ENCODE measurements at places on chromosomes 6 and 20.

GRCh38 chr6:1130709-1131108, 181.2 kb upstream of the FOXQ1 start:
- no peak for DNase-seq

- peak; percentile 77 for DNase-seq
Observed at GRCh38 chr20:4925842-4926530, 75.3 kb downstream of the SLC23A2 start.

DNA sequence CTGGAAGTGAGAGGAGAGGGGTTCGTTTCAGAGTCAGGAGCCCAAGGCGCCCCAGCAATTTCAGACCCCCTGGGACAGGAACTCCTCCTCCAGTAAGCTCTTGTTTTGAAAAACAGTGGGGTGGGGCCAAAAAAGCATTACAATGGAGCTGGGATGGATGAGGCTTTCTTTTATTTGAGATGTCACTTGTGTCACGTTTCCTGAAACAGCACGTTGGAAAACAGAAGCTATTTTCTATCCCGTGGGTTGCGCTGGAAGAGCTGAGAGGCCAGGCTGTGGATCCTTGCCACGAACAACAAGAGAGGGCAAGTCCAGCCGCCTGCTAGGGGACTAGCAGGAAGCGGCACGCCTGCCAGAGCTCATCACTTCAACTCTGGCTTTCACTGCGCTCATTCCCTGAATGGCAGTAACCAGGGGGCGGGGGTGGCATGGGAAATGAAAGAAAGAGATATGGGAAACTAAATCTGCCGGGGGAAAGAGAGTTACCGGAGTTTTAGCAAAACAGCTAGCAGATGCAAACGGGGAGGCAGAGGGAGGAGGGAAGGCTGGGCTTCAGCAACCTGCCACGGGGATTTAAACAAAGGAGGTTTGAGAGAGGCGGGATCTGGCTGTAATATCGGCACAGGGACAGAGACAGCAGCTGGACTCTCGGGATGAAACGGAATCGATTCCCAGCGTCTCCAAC, 34.6 kb downstream of the GCNT2 start:
- DNase-seq, result no peak

GRCh38 chr20:8829256-8829655, 239.6 kb upstream of the PLCB4 start:
- no peak for DNase-seq

- no peak for DNase-seq
Observed at GRCh38 chr6:35388772-35389352, 46.5 kb downstream of the PPARD start.

DNA sequence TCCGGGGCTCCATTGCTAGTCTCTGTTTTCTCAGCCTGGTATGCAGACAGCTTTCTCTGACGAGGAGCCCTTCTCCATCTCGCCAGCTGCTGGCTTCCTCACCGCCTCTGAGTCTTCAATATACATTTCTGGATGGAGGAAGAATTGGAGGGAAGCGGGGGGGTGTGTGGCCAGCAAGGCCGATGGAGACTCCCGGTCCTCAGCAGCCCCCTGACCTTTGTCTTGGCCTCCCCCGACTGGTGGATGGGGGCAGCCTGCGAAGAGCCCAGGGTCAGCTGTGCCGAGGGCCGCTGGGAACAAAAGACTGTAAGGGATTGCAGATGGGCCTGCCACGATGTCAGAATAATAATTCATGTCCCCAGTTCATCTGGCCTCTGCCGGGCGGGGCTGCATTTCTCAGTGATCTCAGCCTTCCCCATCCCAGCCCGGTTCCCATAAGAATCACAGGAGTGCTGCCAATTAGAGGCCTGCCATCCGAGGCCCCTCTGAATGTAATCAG, 54.3 kb upstream of the STX16 start:
- no peak for DNase-seq

DNA sequence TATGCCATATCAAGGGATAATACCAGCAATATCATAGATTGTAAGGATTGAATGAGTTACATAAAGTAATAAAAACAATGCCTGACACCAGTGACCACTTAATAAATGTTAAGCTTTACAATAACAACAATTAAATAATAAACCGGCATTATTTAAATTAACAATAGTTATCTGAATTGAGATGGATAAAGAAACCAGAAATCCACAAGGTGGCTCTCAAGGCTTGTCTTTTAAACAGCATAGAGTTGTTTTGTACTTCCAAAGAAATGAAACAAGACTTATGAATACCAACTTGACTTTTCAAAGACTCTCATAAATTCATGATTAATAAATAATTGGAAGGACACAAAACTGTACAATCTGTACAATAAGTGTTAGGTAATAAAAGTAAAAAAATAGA, 203.1 kb downstream of the ASCC3 start:
- DNase-seq, result no peak

- DNase-seq, result no peak
Observed at GRCh38 chr20:12966468-12967085, 42.2 kb upstream of the SPTLC3 start.

GRCh38 chr20:57680131-57680716, 29.6 kb downstream of the PMEPA1 start:
- DNase-seq, result no peak

DNA sequence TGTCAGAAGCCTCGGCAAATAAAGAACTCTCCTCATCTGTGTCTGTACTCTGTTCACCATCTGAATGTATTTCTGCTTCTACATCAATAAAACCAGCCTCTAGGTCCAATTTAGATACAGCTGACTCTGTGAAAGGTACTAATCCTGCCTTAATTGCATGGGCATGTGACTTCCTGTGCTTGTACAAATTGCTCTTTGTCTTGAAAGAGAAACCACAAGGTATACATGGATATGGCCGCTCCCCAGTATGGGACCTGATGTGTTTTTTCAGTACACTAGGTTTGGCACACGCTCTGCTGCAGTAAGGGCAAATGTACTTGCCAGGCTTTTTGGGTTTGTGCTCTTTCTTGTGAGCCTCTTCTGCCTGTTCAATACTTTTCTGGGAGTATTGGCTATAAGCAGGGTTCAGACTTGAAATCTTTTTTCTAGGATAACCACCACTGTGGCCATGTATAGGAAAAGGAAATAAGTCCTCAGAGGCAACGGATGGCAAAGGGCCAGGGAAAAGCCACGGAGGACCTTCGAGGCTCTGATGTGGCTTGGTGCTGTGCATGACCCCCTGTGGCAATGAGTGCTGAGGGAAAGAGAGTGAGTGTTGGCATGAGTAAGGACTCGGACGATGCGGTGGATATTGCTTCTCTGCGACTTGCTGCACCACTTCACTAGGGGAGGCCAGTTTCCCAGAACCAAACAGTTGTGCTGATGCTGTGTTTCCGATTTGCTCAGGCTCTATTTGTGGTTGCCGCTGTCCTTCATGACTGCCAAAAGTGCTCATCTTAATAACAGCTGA, 170.9 kb downstream of the HIVEP2 start:
- DNase-seq, result no peak

- DNase-seq, result no peak
Observed at GRCh38 chr6:64040113-64040512, 404.5 kb downstream of the PHF3 start.

DNA sequence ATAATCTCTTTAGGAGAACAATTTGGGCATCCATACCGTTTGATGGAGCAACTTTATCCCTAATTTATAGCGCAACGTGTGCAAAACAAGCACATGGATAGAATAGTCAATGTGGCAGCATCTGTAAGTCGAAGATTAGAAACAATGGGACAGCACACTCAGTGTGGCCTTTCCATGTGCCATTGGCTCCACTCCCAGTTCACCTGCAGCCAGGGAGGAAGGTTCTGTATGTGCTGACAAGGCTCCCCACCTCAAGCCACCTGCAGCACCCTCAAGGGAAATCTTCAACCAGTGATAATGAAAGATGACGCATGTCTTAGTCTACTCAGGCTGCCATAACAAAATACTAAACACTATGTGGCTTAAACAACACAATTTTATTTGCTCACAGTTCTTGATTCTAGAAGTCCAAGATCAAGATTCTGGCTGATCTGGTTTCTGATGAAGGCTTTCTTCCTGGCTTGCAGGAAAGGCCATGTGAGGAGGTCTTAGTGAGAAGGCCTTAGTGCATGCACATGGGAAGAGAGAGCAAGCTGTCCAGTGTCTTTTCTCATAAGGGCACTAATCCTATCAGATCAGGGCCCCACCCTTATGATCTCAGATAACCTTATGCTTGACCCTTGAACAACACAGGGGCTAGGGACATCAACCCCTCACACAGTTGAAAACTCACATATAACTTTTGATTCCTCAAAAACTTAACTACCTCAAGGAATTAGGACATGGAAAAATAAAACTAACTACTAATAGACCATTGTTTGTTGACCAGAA, 34.9 kb upstream of the SHLD1 start:
- DNase-seq, result no peak

- DNase-seq, result no peak
Observed at GRCh38 chr6:53529324-53530036, 15.4 kb downstream of the GCLC start.

DNA sequence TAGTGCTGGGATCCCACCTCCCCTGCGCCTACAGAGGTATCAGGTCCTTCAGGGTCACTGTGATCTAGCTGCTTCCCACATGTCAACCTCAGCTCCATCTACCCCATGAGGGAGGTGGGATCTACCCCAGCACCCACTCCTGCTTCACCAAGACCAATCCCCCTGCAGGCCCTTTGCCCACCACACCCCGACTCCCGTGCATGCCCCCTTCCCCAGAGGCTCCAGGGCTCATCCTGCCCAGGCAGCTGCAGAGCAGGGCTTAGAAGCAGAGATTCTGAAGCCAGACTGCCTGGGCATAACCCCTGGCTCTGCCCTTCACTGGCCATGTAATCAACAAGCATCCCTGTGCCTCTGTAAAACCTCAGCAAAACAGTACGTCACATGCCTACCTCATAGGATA, 17.5 kb downstream of the COL11A2 start:
- no peak for DNase-seq

DNA sequence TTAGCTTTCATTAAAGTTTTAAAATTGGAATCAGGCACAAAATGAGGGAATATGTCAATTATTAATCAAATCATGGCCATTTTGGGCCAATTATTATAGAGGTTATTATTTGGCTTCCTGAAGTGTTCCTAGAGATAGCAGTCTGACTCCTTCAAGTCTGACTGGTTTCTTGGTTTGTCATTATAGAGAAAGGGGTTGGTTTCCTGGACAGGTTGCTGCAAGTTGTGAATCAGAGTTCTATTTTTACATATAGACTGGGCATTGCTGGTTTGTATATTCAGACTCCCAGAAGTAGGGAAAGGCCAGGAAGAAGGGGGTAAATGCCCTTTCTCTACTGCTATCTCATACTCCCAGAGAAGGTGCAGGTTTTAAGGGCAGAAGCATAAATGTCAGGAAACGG, 121.4 kb upstream of the CEP162 start:
- no peak for DNase-seq

GRCh38 chr6:101110814-101111213, 229.7 kb upstream of the ASCC3 start:
- no peak for DNase-seq

GRCh38 chr6:53250176-53251032, 98.3 kb downstream of the ELOVL5 start:
- no peak for DNase-seq

DNA sequence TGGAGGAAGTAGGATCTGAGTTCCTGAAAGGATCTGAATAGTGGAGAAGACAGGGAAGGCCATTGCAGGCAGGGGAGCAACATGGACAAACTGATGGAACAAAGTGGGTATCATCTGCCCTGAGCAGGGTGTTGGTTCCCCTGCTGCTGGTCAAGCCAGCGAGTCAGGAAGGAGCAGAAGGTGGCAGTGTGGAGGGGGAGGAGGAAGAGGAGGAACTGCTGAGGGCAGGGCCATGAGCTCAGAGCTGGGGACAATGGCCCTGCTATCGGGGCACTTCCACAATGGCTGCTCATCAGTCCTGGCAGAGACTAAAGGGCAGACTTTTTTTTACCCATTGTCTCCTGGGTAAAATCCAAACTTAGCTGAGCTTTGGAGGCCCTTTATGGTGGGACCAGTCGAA, 13.6 kb downstream of the CNBD2 start:
- DNase-seq, result no peak

DNA sequence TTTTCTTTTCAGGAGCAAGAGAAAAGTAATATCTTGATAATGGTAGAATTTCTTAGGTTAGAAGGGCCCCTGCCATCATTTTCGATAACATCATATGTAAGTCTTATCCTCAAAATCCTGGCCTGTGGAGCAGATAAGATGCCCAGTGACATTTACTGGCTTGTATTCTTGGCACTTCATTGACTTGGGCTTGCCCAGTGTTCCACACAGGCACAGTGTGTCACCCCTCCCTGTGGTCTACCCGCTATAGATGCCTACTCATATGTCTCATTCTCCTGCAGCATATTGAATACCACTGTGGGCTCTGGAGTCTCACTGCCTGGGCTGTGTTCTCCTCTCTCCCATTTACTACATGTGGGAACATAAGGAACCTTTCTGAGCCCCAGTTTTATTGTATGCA, 105.0 kb downstream of the GRM1 start:
- no peak for DNase-seq

DNA sequence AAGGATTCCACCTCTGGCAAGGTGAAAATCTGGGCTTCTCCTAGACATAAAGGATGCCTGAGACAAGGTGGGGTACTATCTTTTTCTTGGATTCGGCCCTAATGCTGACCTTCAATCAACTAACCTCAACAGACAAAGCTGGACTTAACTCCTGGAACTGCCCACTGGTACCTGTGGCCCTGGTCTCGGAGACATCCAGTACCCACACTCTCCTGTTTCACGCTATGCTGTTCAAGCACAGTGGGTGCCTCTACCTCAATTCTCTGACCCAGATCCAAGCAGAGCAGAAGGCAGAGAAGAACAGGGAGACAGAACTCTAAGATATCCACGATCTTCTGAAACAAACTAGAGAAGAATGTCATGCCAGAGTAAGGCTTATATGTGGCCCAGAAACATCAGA, 189.8 kb upstream of the FOXQ1 start:
- no peak for DNase-seq

- no peak for DNase-seq
Observed at GRCh38 chr6:131331873-131332781, 196.9 kb downstream of the AKAP7 start.

GRCh38 chr6:128855581-128856085, 27.3 kb upstream of the LAMA2 start:
- DNase-seq, result no peak

- no peak for DNase-seq
Observed at GRCh38 chr20:5751856-5752255, 1.7 kb downstream of the SHLD1 start.

DNA sequence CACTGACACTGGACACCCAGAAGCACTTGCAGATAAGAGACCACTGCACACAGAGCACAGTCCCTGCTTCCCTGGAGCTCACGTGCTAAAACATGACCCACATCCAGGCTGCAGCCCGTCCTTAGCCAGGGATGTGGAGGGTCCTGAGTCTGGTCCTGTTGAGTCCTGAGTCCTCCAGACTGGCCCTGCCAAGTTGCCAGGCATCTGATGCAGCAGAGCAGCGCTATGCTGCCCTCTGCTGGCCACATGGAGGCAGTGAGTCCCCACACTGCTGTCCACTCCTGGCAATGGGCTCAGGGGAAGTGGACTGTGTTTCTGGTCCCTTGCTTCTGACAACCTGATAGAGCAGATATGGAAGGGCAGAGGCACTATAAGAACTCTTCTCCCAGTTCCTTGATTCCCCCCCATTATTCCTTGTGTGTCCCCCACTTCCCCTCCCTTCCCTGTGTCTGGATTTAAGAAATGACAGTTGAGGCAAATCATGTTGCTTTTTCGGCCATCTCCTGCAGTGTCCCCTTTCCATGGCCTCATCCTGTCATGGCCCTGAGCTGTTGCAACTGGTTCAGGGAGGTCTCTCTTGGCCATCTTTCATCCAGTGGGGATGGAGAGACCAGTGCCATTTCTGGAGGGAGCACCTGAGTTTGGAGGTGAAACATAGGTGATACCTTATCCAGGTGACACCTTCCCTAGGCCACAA, 86.0 kb downstream of the DHX35 start:
- DNase-seq, result peak; percentile 86

- no peak for DNase-seq
Observed at GRCh38 chr6:34836008-34836407, 44.1 kb downstream of the BLTP3A start.
